ENCODE measurements at places on chromosomes 1 and 21. TPM values are rescaled to one million over a fixed set of nuclear protein-coding genes. Genes with fewer than 3 reads are reported as not detected.
A peak's percentile ranks its signal among the peaks of the same experiment; 100 is the strongest.

Gene RAB42
- total RNA-seq, result 4.1 TPM

Gene UTP25
- total RNA-seq, result 10.4 TPM

Gene NOS1AP
- 0.17 TPM for total RNA-seq

Gene TSTD1
- total RNA-seq, result 0.77 TPM

Gene CRYBG2
- total RNA-seq, result not detected

GRCh38 chr1:1441002-1441888 is 5.8 kb downstream of the VWA1 start:
- no peaks in the 10 kb centered on the region for H3K27me3 ChIP-seq
- no peak for DNase-seq
- H3K27ac ChIP-seq, result no peak overlapping the region
- no peaks in the 10 kb centered on the region for H3K36me3 ChIP-seq

DNA sequence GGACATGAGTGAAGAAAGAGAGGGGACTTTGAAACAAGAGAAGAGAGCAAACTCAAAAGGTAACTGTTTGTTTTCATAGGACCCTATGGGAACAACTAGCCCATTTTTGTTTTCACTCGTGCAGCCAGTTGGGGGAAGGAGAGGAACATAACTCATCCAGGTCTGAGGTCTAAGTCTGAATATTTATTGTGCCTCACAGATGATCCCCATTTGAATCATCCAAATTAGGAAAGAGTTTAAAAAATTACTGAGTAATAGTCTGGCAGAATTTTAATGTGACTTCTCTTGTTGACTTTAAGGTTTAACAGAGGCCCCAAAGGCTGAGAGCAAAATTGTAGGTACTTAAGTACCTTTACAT is 10.4 kb upstream of the TSPAN2 start:
- H3K27ac ChIP-seq, result peak overlapping the region; percentile 28
- peak overlapping the region; percentile 40 for H3K4me3 ChIP-seq
- H3K4me1 ChIP-seq, result no peaks in the 10 kb centered on the region
- no peaks in the 10 kb centered on the region for H3K36me3 ChIP-seq

DNA sequence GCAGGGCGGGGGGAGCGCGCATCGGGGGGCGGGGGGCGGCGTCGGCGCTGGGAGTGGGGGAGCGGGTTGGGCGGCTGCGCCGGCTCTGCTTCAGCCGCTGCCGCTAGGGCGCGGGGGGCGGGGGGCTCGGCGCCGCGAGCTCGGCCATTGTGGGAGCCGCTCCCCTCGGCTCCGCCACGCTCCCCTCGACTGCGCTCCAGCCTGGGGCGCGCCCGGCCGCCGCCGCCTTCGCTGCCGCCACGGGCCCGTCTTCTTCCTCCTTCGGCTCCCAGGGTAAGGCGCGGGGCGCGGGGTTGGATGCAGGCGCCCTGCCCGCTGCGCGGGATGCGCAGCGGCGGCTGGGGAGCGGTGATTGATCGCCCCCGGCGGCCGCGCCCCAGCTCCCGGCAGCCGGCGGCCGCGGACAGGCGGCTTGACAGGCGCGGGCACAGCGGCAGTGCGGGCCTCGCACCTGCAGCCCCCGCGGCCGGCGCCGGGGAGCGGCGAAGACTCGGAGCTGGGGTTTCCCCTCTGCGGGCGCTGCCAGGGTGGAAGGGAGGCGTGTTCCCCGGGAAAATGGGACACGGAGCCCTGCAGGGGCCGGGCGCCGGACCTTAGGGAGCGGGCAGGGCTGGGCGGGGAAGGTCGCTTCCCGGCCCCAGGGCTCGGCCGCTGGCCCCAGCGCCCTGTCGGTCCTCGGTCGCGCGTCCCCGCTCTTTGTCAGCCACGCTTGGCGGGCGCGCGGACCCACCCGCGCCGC is 55.3 kb downstream of the NDUFS5 start:
- peaks cover 3% of the 10 kb centered on the region for H3K4me1 ChIP-seq
- DNase-seq, result no peak

DNA sequence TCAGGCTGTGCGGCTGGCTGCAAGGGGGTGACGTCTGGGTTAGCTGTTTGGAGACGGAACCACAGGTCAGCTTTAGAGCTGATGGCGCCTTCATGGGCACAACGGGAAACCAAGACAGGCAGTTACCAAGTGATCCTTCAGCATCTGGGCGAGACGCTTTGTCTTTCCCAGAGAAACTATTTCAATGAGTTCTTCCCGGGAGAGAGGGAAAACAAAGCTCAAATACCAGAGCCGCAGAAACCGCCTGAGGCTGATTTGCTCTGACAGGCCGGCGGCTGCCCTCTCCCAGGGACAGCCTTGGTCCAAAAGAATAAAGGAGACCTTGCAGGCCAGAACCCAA is 76.5 kb downstream of the CD58 start:
- no peak overlapping the region for H3K27ac ChIP-seq
- no peak overlapping the region for H3K4me3 ChIP-seq
- no peaks in the 10 kb centered on the region for H3K4me1 ChIP-seq
- H3K36me3 ChIP-seq, result no peaks in the 10 kb centered on the region
- H3K27me3 ChIP-seq, result no peaks in the 10 kb centered on the region

GRCh38 chr1:112504001-112504660 is 4.6 kb upstream of the WNT2B start:
- H3K27me3 ChIP-seq, result peaks cover 20% of the 10 kb centered on the region
- no peak overlapping the region for H3K27ac ChIP-seq
- H3K4me3 ChIP-seq, result no peak overlapping the region
- no peak for DNase-seq
- H3K36me3 ChIP-seq, result no peaks in the 10 kb centered on the region

DNA sequence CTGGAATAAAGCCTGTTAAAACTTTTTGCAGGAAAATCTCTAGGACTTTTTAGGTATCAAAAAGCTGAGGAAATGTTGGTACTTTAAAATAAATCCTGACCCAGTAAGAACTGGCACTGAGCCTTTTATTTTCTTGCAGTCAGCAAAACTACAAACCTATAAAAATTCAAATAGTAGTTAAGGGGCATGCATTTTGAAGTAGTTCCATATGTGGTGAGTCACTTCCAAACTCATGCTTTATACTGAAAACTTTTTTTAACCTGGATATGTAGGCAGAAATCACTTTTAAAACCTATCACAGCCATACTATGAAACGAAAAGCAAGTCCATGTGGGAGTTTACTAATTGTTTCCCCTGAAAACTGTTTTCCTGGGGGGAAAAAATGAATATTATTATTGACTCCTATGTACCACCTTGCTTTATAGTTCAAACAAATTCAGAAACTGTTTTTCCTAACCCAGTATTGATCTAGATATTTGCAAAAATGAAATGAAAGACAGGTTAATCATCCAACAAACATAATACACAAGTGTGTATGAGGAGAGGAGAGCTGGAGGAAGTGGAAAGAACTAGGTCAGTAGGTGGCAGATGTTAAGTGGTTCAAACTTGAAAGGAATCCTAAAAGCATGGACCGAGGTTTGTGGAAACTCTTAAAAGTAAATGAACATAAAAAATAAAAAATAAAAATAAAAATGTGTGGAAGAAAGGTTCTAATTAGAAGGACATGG is 30.5 kb downstream of the NRIP1 start:
- H3K4me1 ChIP-seq, result peaks cover 2% of the 10 kb centered on the region
- H3K36me3 ChIP-seq, result peaks cover 1% of the 10 kb centered on the region
- peak; percentile 66 for DNase-seq
- peak overlapping the region; percentile 39 for H3K27ac ChIP-seq
- peak overlapping the region; percentile 5 for H3K4me3 ChIP-seq
